Immature natural killer cell (primary cell): ENCODE measurements at places on chromosomes 3 and 15. TPM values are rescaled to one million over a fixed set of nuclear protein-coding genes. Genes with fewer than 3 reads are reported as not detected.

Gene LINS1
- polyA plus RNA-seq: 28.8 TPM

Gene CCDC33
- polyA plus RNA-seq: not detected

Gene CLEC3B
- 1.7 TPM for polyA plus RNA-seq

Gene ATP13A3
- 5.2 TPM for polyA plus RNA-seq

Gene GRK7
- not detected for polyA plus RNA-seq

Gene KLF15
- not detected for polyA plus RNA-seq

Gene LIPH
- 0.38 TPM for polyA plus RNA-seq

Gene SYNPR
- not detected for polyA plus RNA-seq

Gene CPLX3
- not detected for polyA plus RNA-seq

Gene ARPP21
- not detected for polyA plus RNA-seq

Gene MINAR1
- 0.07 TPM for polyA plus RNA-seq

Gene ITPKA
- polyA plus RNA-seq: not detected

Gene GMNC
- not detected for polyA plus RNA-seq

Gene ZPLD1
- not detected for polyA plus RNA-seq

Gene NR2E3
- polyA plus RNA-seq: not detected

Gene IQCH
- polyA plus RNA-seq: 0.27 TPM

Gene WWTR1
- polyA plus RNA-seq: not detected

Gene CPEB1
- not detected for polyA plus RNA-seq

Gene CATSPER2
- 0.80 TPM for polyA plus RNA-seq

Gene MUC4
- not detected for polyA plus RNA-seq

Gene CGNL1
- not detected for polyA plus RNA-seq

Gene PLA2G4F
- polyA plus RNA-seq: not detected

Gene NEK10
- polyA plus RNA-seq: not detected

Gene GASK1A
- not detected for polyA plus RNA-seq

Gene PCBP4
- 12.7 TPM for polyA plus RNA-seq

Gene RYR3
- 0.14 TPM for polyA plus RNA-seq

Gene AMIGO3
- not detected for polyA plus RNA-seq

Gene KIF9
- 2.2 TPM for polyA plus RNA-seq

Gene DAZL
- polyA plus RNA-seq: not detected

Gene SLC22A14
- not detected for polyA plus RNA-seq

Gene GABRR3
- not detected for polyA plus RNA-seq

Gene VEPH1
- polyA plus RNA-seq: not detected

Gene SLC9C1
- polyA plus RNA-seq: not detected

Gene MYL3
- polyA plus RNA-seq: not detected

Gene PLA1A
- not detected for polyA plus RNA-seq

Gene GPR62
- polyA plus RNA-seq: not detected

Gene SMCO1
- polyA plus RNA-seq: not detected

Gene TGM4
- polyA plus RNA-seq: not detected

Gene ANKRD34C
- not detected for polyA plus RNA-seq

Gene LARP6
- not detected for polyA plus RNA-seq

Gene PLA2G4E
- not detected for polyA plus RNA-seq

Gene IL17RC
- polyA plus RNA-seq: 1.7 TPM

Gene GNB4
- polyA plus RNA-seq: 3.0 TPM

Gene CFAP91
- not detected for polyA plus RNA-seq

Gene CCK
- not detected for polyA plus RNA-seq

Gene CCR1
- 24.1 TPM for polyA plus RNA-seq

Gene RGMA
- not detected for polyA plus RNA-seq

Gene ZNF620
- 1.3 TPM for polyA plus RNA-seq

Gene PRR20G
- not detected for polyA plus RNA-seq

Gene UNC13C
- polyA plus RNA-seq: not detected

Gene PCLAF
- 5.3 TPM for polyA plus RNA-seq

Gene NPAP1
- polyA plus RNA-seq: not detected

Gene TRIM42
- polyA plus RNA-seq: not detected

Gene AHSG
- not detected for polyA plus RNA-seq

Gene PP2D1
- polyA plus RNA-seq: 0.34 TPM

Gene CELF6
- not detected for polyA plus RNA-seq

Gene LRRIQ4
- not detected for polyA plus RNA-seq
